ENCODE measurements at places on chromosomes 16 and 17. TPM values are rescaled to one million over a fixed set of nuclear protein-coding genes. Genes with fewer than 3 reads are reported as not detected.

Gene MAFG
- total RNA-seq: 25.9 TPM

Gene CD79B
- 4.0 TPM for total RNA-seq

Gene NHLRC4
- 0.24 TPM for total RNA-seq

Gene DYNLL2
- 15.8 TPM for total RNA-seq

Gene FOXN1
- total RNA-seq: not detected

Gene TBX21
- total RNA-seq: 1.3 TPM

Gene CHST4
- total RNA-seq: 0.72 TPM

Gene KRT12
- total RNA-seq: not detected

Gene TMEM92
- total RNA-seq: not detected

Gene SAMD14
- 0.12 TPM for total RNA-seq

Gene RAB11FIP4
- total RNA-seq: 6.0 TPM

Gene MVP
- total RNA-seq: 116 TPM

Gene NPTX1
- 0.96 TPM for total RNA-seq

Gene CD300C
- total RNA-seq: 1.8 TPM

Gene COG4
- total RNA-seq: 29.6 TPM

Gene KCNJ18
- not detected for total RNA-seq

Gene CYB5B
- 37.0 TPM for total RNA-seq

Gene TMC7
- 0.36 TPM for total RNA-seq

Gene TEX14
- total RNA-seq: 1.3 TPM

Gene TBC1D28
- not detected for total RNA-seq

Gene SLC5A2
- not detected for total RNA-seq

Gene CIBAR2
- total RNA-seq: not detected

Gene HBZ
- total RNA-seq: not detected

Gene SPATA32
- total RNA-seq: not detected

All from omental fat pad (tissue), 4 donors.